ENCODE measurements at places on chromosomes 6 and 20.

GRCh38 chr6:131825946-131826345 lies 18.1 kb downstream of the ENPP1 start:
- DNase-seq: no peak

DNA sequence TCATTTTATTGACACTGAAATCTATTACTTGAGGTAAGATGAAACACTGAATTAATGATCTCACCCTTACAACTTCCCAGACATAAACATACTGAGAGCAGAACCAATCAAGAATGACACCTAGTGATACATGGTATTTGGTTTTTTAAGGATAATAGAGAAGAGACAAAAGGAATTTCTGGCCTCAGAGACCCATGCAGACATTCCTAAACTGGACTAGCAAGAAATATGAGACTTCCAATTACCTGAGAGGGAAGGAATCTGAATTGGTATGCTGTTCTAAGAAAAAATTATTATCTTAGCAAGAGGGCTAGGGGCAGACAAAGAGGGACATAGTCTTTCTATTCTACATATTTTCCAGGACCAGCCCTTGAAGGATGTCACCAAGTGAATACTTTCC lies 141.1 kb downstream of the BMP5 start:
- no peak for DNase-seq

GRCh38 chr6:85672623-85673022 lies 29.9 kb upstream of the SYNCRIP start:
- no peak for DNase-seq

DNA sequence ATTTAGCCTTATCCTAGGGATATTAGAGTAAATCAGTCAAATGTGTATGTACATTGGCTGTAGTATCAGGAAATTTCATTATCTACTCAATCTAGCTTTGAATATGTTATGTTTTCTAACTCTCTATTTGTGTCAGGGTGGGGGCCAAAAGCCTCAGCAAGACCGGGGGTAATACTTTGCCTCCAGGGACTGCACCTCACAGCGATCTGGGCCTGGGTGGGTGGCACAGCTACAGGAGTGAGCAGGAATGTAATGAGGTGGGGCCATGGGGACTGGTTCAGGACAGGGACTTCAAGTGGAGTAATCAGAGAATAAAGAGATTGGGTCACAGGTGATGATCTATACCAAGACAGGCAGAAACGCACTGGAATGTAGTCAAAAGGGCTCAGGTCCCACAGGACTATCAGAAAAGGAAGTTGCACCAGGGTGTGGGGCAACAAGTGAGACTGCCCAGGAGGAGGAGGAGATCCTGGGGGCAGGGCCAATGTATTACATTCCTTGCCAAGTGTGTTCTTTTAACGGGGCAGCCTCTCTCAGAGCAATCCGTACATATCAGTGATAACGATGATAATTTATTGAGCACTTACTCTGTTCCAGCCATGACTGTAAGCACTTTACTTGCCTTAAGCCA lies 54.0 kb downstream of the PIGU start:
- DNase-seq: no peak

DNA sequence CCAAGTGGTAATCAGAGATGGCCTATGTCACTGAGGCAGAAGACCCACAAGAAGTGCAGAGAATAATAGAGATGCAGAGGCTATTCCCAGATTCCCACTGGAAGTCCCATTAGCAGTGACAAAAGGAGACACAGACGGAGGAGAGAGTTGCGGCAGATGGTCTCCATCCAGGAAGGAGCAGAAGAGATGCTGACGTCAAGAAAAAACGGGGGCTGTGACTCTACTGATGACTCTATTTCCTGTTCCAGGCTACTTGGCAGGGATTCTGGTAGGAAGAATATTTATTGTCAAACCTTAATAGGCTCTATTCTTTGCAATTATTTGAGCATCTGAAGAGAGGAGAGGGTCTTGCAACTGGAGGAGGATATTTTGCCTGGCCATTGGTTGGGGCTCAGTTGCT lies 246.0 kb upstream of the ECI2 start:
- DNase-seq: no peak

DNA sequence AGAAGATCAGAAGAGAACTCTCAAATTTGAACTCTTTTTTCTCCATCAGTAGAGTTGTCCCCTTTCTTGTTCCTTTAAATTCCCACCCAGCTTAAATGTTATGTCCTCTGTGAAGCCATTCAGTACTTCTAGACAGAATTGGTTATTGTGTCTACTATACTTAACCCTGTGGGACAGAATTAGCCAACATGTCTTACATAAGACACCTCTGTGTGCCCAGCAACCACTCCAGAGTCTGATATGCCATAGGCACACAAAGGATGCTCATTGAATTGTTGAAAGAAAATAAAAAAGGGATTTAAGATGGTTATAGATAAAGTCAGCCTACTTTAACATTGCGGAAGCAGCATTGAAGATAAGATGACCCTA lies 77.0 kb upstream of the LTV1 start:
- DNase-seq: no peak

GRCh38 chr6:108635505-108636226 lies 74.9 kb downstream of the FOXO3 start:
- no peak for DNase-seq

DNA sequence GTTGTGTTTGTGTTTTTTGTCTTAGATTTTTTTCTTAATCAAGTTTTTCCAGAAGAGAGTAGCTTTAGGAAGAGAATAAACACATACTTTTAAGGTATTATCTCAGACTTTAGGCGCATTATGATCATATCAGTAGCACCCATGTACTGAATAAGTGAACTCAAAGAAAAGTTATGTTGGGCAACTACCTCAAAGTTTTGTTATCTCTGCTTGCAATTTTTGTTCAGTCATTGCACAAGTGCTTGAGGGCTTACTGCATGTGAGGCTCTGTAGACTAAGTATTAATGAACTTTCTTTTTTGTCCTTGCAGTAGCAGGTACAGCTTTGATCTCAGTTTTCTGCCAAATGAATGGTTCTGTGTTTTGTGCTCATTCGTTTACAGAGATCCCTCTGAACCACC lies 189.0 kb downstream of the SLC16A10 start:
- DNase-seq: no peak

DNA sequence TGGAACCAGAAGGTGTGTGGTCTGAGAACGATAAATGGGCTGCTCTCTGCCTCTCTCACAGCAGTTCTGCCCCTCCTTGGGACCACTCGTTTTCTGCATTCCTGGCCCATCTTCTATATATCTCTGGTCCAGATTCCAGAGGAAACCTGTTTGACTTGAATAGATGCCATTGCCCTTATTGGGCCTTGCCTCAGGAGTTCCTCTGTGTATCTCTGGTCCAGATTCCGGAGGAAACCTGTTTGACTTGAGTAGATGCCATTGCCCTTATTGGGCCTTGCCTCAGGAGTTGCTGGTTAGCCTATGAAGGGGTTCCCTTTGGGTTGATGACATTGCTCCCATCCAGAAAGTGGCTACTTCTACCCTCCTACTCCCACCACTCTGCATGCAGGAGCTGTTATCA lies 189.4 kb downstream of the SLC16A10 start:
- DNase-seq: no peak

GRCh38 chr6:169959136-169960002 lies 207.9 kb downstream of the ERMARD start:
- no peak for DNase-seq

DNA sequence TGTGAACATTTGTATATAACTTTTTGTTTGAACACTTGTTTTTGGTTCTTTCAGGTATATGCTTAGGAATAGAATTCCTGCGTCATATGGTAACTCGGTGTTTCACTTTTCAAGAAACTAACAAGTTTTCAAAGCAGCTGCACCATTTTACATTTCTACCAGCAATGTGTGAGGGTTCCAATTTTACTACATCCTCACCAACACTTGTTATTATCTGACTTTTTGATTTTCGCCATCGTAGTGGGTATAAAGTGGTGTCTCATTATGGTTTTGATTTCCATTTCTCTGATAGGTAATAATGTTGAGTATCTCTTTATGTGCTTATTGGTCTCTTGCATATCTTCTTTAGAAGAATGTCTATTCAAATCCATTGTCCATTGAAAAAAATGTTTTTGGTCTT lies 39.6 kb upstream of the MROH8 start:
- no peak for DNase-seq

GRCh38 chr6:35089935-35090505 lies 51.1 kb downstream of the TCP11 start:
- peak; percentile 54 for DNase-seq

- DNase-seq: no peak
Observed at GRCh38 chr6:108285381-108285780, 9.5 kb upstream of the AFG1L start.

- DNase-seq: no peak
Observed at GRCh38 chr6:74857157-74857556, 348.7 kb downstream of the COL12A1 start.

DNA sequence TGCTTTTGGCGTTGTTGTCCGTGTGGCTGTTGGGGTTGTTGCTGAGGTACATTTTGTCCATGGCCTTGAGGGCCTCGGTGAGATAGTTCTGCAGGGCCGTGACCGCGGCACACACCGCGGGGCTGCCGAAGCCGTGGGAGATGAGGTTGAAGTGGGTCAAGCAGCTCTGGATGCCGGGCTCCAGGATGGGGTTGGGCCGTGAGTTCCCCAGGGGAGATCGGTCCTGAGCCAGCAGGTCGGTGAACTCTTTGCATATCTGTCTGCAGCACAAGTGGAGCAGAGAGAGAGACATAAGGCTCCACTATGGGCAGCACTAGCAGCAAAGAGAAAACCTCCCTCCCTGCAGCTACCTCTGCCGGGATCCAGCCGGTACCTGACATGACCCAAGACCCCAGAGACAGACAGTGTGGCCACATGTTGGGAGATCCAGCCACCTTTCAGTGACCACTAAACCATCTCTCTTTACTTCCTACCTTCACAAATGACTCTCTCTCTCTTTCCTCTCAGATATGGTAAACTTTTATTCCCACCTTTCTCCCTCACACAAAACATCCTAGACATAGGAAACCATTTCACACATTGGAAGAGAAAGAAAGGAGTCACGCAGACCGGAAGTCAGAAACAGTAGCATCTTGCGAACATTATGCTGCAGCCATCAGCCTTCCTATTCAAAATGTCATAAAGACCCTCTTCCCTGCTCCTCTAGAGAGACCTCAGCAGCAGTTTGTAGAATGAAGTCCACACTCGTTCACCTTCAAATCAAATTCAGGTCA lies 16.2 kb downstream of the TFAP2A start:
- no peak for DNase-seq

DNA sequence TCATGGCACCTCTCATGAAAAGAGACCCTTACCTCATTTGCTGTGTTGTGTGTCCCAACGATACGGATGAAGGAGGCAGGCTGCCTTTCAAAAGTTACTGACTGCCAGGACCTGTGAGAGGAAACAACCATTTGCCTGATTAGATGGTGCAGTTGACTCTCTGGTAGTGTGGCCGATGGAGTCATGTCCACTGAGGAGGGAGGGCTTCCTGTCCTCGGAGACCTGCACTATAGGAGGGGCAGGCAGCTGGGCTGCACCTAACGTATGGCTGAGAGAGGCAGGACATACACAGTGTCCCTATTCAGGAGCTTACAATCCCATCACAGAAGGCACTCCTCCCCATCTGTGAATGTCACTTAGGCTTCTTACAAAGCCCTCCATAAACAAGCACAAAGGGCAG lies 373.0 kb downstream of the ZFAND3 start:
- no peak for DNase-seq

GRCh38 chr6:140641412-140641811 lies 1267.0 kb upstream of the CITED2 start:
- DNase-seq: no peak

GRCh38 chr6:33344701-33345697 lies 27.5 kb upstream of the ZBTB22 start:
- peak; percentile 79 for DNase-seq

DNA sequence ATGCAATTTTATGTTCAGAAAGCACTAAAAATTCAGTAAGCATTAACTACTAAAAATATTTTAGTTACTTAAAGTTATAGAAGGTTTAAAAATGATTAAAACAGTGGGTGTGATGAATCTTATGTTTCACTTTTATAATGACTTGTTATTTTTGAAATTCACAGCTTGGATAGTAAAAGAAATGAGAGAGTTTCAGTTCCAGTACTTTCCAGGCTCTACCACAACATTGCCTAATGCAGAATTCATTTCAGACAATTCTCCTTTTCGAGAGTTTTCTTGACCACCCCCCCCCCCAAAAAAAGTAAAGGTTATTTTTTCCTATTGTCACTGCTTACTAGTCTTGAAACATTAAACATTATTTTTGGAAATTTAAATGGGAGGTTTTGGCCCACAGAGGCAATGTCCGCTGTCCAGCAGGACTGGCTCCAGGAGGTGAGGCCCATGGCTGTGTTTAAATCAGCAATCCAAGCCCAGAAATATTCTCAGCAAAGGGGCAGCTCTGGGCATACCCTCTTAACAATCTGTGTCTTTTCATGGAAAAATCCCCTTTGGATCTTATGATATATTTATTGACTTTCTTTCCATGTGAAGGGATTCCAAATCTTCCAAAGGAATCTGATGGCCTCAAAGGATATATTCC lies 519.9 kb downstream of the MAFB start:
- DNase-seq: no peak

- DNase-seq: peak; percentile 70
Observed at GRCh38 chr20:12053353-12053752, 135.7 kb downstream of the BTBD3 start.

GRCh38 chr20:35616465-35617396 lies 1.1 kb downstream of the SPAG4 start:
- DNase-seq: peak; percentile 61

- DNase-seq: no peak
Observed at GRCh38 chr6:7257521-7258230, 55.3 kb downstream of the SSR1 start.

DNA sequence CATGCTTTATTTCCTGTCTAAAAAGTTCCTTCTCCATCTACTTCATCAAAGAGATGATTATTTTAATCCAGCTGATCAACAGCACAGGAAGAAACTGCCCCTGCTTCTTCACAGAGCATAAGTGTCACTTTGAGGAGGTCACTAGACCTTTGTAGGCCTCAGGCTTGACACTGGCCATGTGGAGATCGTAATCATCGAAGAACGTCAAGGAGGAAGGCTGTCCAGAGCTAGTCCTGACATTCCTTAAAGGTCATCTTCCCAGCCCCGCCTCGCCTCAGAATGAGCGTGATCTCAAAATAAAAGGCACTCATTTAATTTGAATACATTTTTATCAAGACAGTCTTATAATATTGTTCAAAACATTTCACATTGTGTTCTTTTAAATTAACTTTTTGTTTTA lies 445.7 kb upstream of the CDH4 start:
- DNase-seq: no peak

- DNase-seq: no peak
Observed at GRCh38 chr6:42359021-42359420, 92.7 kb downstream of the TRERF1 start.

- no peak for DNase-seq
Observed at GRCh38 chr6:132087391-132087790, 136.2 kb upstream of the CCN2 start.

DNA sequence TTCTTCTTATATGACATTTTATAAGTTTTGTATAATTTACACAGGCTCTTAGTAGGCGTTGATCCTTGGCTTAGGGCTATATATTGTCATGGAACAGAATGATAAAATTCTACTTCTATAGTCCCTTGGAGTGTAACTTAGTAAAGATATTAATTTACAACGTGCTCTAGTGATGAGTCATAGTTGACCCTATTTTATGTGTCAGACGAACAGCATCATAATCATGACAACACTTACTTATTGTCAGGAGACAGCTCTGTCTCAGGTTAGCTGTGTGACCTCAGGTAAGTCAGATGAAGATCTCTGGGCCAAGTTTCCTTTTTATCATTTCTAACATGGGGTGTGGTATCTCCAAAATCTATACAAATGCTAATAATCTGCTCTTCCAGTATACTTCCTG lies 473.5 kb downstream of the UTRN start:
- peak; percentile 6 for DNase-seq
